ENCODE measurements at places on chromosomes 5 and 9. TPM values are rescaled to one million over a fixed set of nuclear protein-coding genes. Genes with fewer than 3 reads are reported as not detected.

- DNase-seq: peak; percentile 98
Observed at GRCh38 chr5:172443441-172444109, 10.8 kb downstream of the SH3PXD2B start.

GRCh38 chr9:36164989-36165388, 4.2 kb upstream of the CCIN start:
- no peak for DNase-seq

DNA sequence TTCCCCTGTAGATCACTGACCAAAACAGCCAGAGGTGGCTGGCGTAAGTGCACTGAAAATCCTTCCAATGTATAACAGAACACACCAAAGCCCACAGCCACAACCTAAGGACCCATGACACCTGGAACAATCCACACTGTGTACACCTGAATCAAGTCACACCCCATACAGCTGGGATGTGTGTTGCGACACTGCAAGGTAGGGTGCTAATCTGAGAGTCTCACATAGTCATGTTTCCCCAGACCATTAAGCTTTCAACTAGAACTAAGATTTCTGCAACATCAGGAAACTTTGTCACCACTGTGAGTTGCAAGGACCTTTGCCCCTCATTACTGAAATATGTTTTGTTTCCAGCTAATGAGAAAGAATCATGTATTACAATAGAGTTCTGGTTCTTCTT, 59.4 kb downstream of the MED27 start:
- DNase-seq: no peak

GRCh38 chr9:7320139-7320538, 479.4 kb downstream of the DMAC1 start:
- DNase-seq: peak; percentile 99

DNA sequence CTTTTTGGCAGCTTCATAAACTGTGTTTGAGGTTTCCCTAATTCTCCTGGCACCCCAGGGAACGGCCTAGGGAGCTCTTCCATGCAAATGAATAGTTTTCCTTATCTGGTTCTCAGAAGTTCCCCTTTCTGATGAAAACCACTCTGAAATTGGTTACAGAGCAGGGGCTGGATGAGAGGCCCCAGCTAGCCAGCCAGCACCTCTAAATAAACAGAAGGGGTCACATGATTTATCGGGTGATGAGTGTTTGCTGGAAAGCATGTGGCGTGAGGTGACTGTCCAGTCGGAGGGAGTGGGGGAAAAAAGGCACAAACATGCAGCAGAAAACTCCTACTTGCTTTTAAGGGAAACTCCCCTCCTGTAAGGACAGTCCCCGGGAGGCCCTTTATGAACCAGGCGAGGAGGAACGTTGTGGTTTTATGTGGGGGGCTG, 261.2 kb upstream of the ANKRD55 start:
- peak; percentile 65 for DNase-seq

GRCh38 chr9:120156376-120156775, 423.6 kb downstream of the CDK5RAP2 start:
- no peak for DNase-seq

DNA sequence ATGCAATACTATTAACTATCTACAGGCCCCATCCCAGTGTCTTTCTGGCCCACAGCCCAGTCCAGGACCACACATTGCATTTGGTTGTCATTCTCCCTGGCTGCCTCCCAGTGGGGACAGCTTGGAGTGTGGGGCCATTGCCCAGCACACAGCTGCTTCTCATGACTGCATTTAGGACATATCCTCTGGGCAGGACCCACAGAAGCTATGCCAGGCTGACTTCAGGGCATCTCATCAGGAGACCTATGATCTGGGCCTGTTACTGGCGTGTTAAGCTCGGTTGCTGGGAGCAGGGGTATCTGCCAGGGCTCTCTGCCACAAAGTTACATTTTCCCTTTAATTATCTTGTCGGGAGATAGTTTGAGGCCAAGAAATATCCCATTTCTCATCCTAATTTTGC, 32.1 kb upstream of the CLPTM1L start:
- DNase-seq: no peak

- no peak for DNase-seq
Observed at GRCh38 chr5:173786286-173787187, 101.6 kb upstream of the CPEB4 start.

DNA sequence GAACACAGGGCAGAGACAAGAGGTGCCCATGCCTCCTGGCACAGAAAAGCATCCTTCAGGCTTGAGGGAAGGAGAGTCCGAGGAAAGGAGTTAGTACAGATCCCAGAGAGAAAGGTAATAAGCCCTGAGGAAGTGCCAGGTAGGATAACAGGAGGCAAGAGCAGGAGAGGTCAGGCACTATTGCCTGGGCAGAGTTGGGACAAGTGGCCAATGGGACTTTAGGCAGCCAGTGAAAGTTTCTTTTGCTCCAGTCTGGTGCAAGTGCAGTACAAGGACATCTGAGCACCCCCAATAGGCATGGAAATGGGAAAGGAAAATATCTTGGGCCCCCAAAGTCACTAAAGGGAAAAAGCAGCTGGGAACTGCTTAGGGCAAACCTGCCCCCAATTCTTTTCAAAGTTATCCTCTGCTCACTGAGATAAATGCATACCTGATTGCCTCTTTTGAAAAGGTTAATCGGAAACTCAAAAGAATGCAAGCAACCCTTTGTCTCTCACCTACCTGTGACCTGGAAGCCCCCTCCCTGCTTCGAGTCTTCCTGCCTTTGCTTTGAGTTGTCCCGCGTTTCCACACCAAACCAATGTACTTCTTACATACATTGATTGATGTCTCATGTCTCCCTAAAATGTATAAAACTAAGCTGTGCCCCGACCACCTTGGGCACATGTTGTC, 46.5 kb downstream of the ELOVL7 start:
- DNase-seq: no peak

GRCh38 chr9:138095813-138096518, 218.4 kb downstream of the CACNA1B start:
- DNase-seq: no peak

- peak; percentile 38 for DNase-seq
Observed at GRCh38 chr5:53302529-53302928, 177.9 kb upstream of the FST start.

DNA sequence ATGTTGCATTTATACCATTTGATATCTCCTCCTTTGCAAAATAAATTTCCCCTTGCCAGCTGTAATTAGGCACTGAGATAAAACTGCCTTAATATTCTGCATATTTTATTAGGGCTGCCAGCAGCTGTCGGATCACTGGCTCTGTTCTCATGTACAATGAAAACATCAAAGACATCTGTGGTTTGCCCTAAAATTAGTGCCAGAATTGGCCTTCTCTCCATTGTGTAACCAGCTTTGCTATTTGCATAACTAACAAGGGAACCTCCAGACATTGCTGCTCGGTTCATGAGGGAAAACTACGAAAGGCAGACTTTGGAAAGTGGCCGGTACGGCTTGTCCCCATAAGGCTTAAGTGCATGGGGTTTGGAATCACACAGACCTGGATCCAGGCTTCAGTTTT, 45.5 kb upstream of the KIF2A start:
- no peak for DNase-seq

DNA sequence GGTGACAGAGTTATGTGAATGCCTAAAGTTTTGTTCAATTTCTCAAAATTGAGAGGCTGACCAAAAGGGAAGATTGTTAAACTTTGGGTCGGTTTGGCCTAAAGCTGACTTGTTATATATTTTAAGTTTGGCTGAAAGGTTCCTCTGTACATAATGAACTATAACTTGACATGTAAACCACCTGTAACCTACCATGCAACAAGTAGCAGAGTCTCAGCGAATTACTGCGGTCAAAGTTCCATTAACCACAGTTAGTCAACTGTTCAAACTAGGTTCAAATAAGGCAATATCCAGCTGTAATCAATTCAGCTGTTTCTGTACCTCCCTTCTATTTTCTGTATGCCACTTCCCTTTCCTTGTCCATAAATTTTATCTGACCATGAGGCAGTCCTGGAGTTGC, 325.1 kb upstream of the NMUR2 start:
- no peak for DNase-seq

DNA sequence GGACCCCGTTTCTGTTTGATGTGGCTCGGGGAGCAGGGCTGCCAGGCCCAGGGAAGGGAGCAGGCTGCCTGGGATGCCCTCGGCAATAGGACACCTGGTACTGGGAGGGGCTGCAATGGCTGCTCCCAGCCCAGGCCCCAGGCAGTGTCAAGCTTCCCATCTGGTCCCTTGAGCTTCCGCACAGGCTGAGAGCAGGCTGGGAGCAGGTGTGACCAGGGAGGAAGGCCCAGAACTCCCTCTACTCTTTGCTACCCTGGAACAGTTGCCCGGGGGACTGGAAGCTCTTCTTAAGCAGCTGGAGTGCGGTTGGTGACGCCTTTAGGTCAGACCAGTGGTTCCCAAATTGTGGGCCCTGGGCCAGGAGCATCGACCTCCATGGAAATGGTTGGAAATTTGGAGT, 186.9 kb downstream of the GADD45G start:
- DNase-seq: no peak

- no peak for DNase-seq
Observed at GRCh38 chr5:143977891-143978461, 166.0 kb downstream of the HMHB1 start.

GRCh38 chr9:23120630-23121029, 674.0 kb downstream of the DMRTA1 start:
- no peak for DNase-seq

GRCh38 chr5:149223081-149223848, 48.4 kb upstream of the AFAP1L1 start:
- DNase-seq: peak; percentile 53

- DNase-seq: no peak
Observed at GRCh38 chr5:16585041-16585667, 31.6 kb downstream of the RETREG1 start.

DNA sequence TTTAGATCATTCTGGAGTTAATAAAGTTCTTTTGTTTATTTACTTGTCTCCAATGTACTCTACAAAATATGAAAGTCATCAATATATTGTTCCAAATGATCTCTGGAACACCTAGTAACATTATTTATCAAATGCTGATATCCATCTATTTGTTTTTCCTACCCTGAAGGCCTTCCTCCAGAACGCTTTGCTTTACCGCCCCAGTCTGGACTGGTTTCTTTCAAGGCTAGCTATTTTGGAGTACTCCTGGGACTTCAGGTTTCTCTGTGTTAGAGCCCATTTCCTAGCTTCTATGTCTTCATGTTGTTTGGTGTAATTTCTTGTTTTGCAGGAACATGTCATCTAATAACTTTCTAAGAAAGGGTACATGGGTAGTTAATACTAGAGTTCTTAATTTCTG, 9.6 kb downstream of the HCN1 start:
- no peak for DNase-seq

DNA sequence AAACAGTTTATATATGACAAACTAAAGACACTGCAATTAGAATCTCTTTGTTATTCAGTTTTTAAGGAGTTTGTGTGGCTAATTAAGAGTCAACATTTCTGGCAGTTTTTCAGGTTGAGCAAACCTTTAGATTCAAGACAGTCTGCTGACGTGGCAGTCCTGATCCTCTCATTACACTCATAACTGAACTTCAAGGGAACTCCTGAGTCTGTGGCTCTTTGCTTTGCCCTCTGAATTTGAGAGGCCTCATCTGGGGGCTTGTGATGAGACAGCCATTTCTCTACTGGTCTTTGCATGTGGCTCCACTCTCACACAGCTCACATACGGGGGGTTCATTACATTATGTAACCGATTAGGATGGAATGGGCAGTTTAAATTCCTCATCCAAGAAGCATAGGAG, 182.9 kb upstream of the MEF2C start:
- no peak for DNase-seq

- DNase-seq: no peak
Observed at GRCh38 chr9:9855177-9856078, 757.4 kb downstream of the PTPRD start.

- no peak for DNase-seq
Observed at GRCh38 chr5:157449011-157449723, 10.8 kb upstream of the NIPAL4 start.

- DNase-seq: peak; percentile 97
Observed at GRCh38 chr5:177378884-177379883, 5.0 kb upstream of the SLC34A1 start.

DNA sequence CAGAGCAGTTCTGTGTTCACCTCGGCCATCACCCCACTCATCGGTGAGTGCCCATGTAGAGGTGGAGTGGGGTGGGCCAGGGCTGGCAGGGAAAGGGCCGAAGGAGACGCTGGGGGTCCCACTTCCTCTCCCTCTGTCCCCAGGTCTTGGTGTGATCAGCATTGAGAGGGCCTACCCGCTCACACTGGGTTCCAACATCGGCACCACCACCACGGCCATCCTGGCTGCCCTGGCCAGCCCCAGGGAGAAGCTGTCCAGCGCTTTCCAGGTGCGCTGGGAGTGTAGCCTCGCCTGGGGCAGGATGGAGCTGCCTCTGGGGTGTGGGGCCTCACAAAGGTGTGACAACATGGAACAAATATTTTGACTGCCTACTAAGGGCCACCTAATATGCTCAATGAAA, 3.7 kb downstream of the PFN3 start:
- DNase-seq: no peak

GRCh38 chr5:124330595-124331220, 415.7 kb downstream of the ZNF608 start:
- DNase-seq: no peak

GRCh38 chr5:172748341-172748843, 22.6 kb downstream of the DUSP1 start:
- DNase-seq: no peak

DNA sequence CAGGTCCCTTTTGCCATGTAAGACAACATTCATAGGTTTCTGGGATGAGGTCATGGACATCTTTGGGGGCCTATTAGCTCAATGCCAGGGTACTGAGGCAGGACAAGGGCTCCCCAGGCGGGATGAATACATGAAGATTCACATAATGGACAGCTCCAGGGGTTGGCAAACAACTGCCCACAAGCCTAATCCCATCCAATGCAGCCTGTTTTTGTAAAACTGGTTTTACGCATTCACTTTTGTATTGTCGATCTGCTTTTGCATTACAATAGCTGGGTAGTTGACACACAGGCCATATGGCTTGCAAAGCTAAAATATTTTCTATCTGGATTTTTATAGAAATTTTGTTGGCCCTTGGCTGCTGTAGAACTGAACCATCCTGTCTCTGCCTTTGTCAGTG, 248.5 kb upstream of the PANK3 start:
- no peak for DNase-seq

The SNX18 gene
- 67.8 TPM for total RNA-seq

The NRARP gene
- not detected for total RNA-seq

The NUP214 gene
- total RNA-seq: 7.9 TPM

The RCL1 gene
- total RNA-seq: 13.8 TPM

The GBGT1 gene
- total RNA-seq: 1.8 TPM

The PRSS3 gene
- 16.4 TPM for total RNA-seq

The EPB41L4B gene
- 0.54 TPM for total RNA-seq

The NIPBL gene
- 31.7 TPM for total RNA-seq

The TAS2R1 gene
- total RNA-seq: not detected

The RGMB gene
- 74.4 TPM for total RNA-seq

The RUSC2 gene
- 18.3 TPM for total RNA-seq

The SVEP1 gene
- total RNA-seq: 16.7 TPM

The SLC36A3 gene
- total RNA-seq: not detected

The BAAT gene
- not detected for total RNA-seq

The TXNDC8 gene
- not detected for total RNA-seq

The SPINK4 gene
- total RNA-seq: not detected

The CDKN2B gene
- total RNA-seq: 5.6 TPM

All from IMR-90 (cell line).